ENCODE measurements at places on chromosomes 5 and 9.

DNA sequence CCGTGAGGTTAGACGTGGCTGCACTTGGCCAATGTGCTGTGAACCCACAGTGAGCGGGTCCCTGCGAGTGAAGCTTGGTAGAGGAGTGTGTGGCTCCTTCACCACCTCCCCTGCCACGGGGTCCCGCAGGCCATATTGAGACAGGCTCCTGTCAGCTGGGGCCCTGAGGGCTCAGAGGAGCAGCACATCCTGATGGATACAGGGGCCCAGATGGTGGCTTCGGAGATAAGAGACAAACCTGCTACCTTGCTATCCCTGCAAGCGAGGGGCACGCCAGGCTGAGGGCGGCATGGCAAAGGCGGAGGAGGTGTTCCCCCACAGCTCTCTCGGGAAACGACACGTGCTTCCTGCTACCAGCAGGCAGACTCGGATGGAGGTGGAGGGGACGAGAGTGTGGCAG, 33.1 kb downstream of the SLC6A3 start:
- no peak for DNase-seq

GRCh38 chr9:91992461-91993041, 42.5 kb upstream of the ROR2 start:
- no peak for DNase-seq

GRCh38 chr5:56737951-56738606, 77.3 kb upstream of the MAP3K1 start:
- no peak for DNase-seq

- DNase-seq = no peak
These were observed 142.1 kb downstream of the LIFR start for GRCh38 chr5:38414348-38414747.

GRCh38 chr9:116476935-116477381, 210.1 kb upstream of the TRIM32 start:
- DNase-seq = peak; percentile 69

- no peak for DNase-seq
These were observed 120.9 kb downstream of the CDC42SE2 start for GRCh38 chr5:131384616-131385214.

- DNase-seq = no peak
These were observed 501.3 kb upstream of the FTMT start for GRCh38 chr5:121350181-121350930.
